ENCODE measurements at places on chromosomes 3 and 15.

DNA sequence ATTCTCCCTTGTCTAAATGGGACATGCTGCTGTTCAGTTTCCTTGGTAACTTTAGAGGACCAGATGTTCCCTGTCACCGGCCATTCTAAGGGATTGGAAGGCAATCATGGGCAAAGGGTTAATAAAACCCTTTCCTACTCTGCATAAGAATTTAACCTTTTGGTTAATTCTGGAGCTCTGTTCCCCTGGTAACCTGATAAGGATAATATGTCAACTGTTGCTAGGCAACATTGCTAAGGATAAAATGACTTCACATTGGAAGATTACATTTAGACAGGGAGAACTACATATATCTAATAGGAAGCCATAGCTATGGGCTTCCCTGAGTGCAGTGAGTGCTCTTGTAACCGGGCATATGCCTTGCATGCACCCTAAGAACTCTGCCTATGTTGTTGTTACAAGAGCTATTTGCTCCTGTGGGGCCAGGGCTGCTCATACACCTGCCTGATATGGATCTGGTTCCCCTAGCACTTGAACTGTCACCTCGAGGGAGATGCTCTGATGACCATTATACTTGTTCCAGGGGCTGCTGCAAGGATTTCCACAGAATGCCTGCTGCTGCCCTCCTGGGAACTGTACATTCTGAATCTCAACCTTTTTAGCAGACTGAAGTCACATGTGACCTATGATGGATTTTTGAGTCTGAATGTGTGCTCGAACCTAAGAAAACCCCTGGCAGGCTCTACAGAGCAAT is 326.3 kb upstream of the PDZRN3 start:
- DNase-seq, result no peak

GRCh38 chr3:52872245-52872644 is 25.1 kb downstream of the STIMATE start:
- DNase-seq, result no peak

- DNase-seq, result no peak
Observed at GRCh38 chr3:114374433-114374990, 80.7 kb downstream of the TIGIT start.

DNA sequence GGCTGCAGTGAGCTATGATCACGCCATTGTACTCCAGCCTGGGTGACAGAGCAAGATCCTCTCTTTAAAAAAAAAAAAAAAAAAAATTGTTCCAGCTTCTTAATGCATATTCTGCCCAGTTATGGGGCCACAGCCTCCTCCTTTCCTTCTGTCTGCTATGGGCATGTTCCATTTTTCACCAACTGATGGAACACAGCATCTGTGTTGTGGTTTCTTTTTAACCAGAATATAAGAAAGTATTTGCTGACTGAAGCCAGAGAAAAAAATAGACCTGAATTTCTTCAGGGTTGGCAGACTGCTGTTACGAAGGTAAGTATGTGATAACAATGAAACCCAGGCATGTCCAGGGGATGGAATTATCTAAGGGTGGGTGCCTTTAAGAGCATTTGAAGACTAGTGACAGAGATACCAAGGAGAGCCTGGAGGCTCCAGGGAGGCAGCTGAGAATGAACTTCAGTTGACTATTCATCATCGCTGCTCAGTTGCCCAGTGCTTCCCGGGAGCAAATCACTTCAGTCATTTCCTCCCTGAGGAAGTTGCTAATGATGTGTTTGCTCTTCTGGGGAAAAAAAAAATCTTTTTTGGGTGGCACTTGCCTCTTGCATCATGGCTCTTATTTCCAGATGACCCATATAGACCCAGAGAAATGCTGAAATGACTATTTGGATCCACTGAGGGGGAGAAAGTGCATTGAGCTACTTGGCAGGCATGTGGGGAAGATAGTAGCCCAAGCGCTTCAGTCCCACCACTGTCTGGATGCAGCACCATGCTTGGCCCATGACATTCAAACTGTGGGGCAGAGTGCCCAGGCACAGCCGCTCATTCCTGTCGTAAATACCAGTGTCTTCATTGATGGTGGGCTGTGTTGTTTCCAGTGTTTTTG is 14.5 kb downstream of the NCBP2 start:
- DNase-seq, result no peak

GRCh38 chr15:31732726-31733125 is 297.6 kb upstream of the CHRNA7 start:
- DNase-seq, result no peak

DNA sequence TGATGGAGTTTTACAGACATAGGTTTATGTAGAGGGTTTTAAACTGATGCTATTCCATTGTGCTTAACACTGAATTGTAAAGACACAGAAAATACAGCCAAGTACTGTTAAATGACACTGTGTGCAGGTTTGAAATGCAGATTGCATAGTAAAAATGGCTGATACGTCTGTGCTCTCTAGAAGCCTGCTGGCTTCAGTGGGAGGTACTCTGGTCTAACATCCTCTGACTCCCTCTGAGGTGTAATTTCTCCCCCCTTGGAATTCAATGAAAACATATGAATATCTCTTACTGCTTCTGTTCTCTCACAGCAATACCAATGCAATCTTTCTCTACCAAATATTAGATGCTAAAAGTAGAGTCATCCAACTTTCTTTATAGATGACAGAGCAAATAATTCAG is 176.6 kb downstream of the SLC9A9 start:
- no peak for DNase-seq

GRCh38 chr3:122576174-122576940 is 1.1 kb upstream of the PARP15 start:
- DNase-seq, result peak; percentile 73

DNA sequence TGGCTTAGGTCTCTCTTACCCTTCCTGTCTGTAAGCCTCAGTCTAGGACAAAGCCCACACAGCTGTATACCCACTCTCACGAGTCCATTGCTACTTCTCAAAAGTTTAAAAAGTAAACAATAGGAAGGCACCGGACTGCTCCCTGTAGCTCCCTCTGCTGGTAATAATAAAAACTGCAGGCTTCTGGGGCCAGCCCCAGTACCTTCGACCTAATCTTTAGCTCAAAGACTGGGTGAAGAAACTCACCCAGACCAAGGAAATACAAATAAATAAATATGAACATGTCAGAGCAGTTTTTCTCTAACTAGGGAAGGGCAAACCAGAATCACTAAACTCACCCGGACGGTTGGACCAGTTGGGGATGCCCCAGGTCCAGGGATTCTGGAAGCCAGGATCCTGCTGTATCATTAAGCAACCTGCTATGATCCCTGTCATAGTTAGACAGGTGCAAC is 5.0 kb downstream of the FAM219B start:
- DNase-seq, result peak; percentile 50

- no peak for DNase-seq
Observed at GRCh38 chr3:138442433-138442832, 8.0 kb downstream of the ESYT3 start.

GRCh38 chr3:158765518-158766205 is 33.4 kb upstream of the RARRES1 start:
- no peak for DNase-seq

DNA sequence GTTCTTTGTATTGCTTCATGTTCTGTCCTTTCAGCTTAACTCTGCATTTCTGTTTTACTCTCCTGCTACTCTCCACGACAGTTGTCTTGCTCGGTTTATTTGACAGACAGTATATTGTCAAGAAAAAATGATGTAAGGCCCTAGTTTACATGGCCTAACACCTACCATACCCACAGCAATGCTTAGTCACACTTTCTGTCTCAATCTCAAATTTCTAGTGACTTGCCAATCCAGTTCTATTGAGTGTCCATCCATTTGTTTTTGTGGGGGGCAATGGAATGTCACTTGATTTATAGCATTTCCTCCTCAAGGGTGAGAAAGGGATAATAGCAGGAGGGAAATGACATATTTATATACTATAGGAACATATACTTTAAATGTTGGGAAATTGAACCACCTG is 676.2 kb downstream of the NAALADL2 start:
- no peak for DNase-seq

DNA sequence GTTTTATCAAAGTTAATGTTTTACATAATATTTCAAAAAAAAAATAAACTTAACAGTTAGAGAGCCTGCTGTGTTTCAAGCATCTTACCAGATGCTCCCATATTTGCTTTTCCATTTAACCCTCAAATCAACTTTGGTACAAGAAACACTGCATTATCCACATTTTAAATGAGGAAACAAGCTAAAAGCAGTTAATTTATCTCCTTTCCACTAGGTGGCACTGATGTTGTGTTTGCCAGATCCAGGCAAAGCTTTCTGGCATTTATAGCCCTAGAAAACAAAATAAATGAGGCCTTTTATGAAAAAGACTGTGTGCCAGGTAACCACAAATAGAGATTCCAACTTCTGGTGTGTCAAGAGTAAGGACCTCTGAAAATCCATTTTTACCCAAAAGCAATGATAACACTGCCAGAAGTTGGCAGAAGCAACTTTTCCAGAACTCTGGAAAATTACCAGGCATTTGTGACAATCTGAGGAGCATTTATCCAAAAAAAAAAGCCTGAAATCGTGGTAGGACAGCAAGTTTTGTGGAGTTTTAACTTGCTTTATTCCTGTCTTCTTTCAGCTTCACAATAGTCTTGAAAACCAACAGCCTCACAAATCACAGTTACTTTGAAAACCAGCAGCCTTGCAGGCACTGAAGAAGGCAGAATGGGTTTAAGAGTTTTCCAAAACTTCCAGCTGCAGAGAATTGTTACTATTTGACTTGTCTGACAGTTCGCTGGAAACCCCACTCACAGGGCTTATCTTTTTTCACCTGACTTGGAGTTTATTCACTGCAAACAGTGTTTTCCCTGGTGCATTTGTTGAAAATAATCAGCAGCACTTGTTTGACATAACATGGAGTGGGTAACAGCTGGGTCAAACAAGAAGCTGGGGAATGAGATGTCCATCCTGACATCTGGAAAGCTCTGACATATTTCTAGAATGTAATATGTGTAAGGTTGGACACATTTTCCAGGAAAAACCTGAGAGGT is 9.2 kb downstream of the FAM162A start:
- DNase-seq, result no peak

- DNase-seq, result peak; percentile 35
Observed at GRCh38 chr15:66294157-66294931, 976 bp downstream of the DIS3L start.

GRCh38 chr3:128352326-128352725 is 114.4 kb downstream of the DNAJB8 start:
- DNase-seq, result no peak

DNA sequence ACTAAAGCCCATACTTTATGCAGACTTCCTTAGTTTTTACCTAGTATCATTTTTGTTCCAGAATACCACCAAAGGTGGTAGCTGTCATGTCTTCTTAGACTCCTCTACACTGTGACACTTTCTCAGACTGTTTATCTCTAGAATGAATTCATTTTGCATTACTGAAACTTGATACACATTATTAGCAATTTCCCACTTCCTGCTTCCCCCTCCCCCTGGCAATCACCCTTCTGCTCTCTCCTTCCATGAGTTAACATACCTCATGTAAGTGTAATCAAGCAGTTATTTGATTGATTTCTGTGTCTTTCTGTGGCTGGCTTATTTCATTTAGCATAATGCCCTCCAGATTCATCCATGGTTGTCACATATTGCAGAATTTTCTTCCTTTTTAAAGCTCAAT is 204.9 kb downstream of the STAG1 start:
- no peak for DNase-seq

GRCh38 chr3:194951931-194952582 is 266.4 kb downstream of the FAM43A start:
- no peak for DNase-seq

DNA sequence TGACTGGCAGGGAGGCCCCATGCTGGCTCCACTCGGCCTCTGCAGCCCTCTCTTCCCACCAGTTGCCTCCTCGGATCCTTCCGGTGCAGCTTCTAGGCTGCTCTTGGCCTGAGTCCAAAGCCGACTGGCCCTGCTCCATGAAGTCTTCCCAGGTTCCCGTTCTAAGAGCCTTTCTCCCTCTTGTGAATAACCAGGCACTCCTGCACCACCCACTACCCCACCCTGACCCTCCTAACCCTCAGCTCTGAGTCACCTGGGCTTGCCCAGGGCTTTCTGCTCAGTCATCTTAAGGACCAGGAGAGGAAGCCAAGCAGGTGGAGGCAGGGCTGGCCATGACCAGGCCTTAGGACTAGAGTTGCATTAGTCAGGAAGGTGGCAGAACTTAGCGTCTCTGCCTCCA is 28.1 kb upstream of the CNBP start:
- DNase-seq, result no peak

- DNase-seq, result no peak
Observed at GRCh38 chr15:99645543-99645935, 79.8 kb downstream of the MEF2A start.

DNA sequence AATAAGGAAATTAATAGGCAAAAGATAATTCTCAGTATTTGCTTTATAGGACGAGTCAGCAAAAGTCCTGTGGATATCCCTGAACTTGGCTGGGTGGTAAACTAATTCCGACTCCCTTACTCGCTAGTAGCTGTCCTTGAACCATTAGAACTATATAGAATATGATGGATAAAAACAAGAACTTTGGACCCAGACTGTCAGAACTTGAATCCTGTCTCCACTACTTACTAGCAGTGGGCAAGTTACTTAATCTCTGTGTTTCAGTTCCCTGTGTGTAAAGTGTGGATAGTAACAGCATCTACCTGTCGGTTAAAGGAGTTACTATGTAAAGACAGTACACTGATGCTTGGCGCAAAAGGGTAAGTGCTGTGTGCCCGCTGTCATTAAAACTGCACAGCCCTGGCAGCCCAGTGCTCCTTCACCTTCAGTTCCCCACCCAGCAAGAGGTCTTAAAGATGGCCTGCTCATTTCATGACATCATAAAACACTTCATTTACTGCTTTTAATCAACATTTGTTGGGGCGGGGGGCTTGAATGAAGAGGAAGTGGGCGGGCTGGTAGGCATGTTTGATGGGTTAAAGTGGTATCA is 7.3 kb downstream of the TPM1 start:
- no peak for DNase-seq

DNA sequence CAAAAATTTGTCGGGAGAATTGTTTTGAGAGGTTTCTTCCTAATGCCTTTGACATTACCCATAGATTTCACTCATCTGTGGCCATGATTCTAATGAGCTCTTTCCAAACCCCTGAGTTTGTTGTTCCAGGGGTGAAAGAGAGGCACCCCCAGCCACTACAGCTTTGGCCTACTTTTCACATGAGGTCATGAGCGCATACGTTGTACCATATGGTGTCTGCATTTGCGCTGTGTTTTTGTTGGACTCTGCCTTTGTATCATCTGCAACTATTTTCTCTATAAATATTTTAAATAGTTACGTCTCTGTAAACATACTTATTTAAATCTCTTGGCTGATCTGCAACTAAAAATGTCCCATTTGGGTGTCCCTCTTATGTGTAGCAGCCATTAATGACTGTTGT is 107.9 kb downstream of the LRTM1 start:
- no peak for DNase-seq

DNA sequence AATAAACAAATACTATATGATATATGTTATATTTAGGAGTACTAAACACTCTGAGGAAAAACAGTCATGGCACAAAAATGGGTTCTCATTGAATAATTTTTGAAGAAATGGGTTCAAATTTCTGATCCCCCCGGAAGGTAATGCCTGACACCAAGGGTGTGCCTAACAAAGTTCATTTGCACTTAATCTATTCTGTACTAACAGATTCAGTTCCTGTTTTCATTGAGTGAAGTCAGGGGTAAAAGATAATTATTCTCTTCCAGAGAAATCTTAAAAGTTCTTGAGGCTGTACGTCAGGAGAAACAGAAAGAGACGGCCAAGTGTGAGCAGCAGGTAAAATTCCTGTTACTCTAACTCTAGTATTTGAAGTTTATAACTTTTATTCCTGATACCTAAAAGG is 34.5 kb upstream of the TMEM42 start:
- DNase-seq, result no peak
